ENCODE measurements at places on chromosomes 12 and 14. TPM values are rescaled to one million over a fixed set of nuclear protein-coding genes. Genes with fewer than 3 reads are reported as not detected.

IRAK3 gene
- total RNA-seq: 2.4 TPM

RNF212B gene
- not detected for total RNA-seq

VRTN gene
- total RNA-seq: not detected

DNA sequence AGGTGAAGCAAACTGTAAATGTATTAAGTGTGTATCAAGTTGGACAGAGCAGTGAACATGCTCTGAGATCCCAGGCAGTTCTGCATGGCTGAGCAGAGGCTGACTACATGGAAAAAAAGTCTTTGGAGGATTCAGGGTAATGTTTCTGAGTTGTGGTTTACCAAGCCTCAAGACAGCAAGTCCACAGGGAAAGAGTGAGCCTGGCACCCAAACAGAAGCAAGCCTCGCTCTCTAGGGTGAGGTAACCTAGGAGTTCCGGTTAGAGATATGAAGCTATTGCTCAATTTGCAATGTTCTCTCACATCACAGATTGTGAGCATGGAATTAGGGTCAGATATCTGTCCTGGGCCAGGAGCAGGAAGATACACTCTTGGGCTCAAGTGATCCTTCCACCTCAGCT, 158.6 kb downstream of the MON2 start:
- no peak for DNase-seq

- no peak for DNase-seq
These were observed 672.5 kb upstream of the TMEM132C start for GRCh38 chr12:127594351-127594970.

DNA sequence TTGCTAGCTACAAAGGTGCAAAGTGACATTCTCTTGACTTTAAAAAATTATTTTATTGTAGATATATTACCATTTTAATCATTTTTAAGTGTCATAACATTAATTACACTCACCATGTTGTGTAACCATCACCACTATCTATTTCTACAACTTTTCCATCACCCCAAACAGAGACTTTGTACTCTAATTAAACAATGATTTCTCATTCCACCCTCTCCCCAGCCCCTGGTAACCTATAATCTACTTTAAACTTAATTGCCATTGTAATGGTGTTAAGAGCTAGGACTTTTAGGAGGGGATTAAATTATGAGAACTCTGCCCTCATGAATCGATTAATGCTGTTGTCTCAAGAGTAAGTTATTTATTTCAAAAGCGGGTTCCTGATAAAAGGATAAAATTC, 352.9 kb upstream of the SEL1L start:
- no peak for DNase-seq

- DNase-seq: no peak
These were observed 1044.8 kb downstream of the FLRT2 start for GRCh38 chr14:86574778-86575129.

- no peak for DNase-seq
These were observed 245.5 kb upstream of the NOS1 start for GRCh38 chr12:117606945-117607344.

DNA sequence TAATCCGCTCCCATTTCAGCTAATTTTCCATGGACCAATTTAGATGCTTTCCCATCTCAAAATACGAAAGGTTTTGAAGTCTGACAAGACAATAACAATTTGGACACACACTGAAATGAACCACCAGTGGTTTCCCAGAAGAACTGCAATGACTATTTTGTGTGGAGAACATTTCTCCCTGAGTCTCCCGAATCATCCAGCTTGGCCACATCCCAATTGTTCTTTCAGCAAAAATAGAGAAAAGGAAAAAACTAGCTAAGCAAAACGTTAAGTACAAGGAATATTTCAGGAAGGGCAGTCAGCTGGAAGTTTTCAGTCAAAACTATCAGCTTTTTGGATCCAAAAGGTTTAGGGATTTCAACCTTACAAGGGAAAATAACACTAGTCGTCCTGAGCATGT, 390.6 kb downstream of the KCNH5 start:
- DNase-seq: no peak

DNA sequence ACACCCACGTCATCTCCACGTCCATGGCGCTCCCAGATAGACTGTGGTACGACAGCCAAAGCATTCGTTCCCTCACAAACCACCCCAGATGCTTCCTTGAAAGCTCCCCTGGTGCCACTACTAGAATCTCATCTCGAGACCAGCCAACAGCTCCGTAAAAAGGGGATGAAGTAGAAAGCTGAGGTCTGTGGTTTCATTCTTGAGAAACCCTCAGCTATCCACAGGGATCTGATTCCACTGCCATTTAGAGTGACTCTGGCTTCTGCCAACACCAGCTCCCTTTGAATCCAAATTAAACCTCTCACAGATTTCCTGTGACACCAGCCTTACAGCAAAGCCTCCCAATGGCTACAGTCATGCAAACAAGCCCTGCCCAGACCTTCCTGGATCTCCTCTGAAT, 18.5 kb upstream of the FOXN3 start:
- DNase-seq: no peak

DNA sequence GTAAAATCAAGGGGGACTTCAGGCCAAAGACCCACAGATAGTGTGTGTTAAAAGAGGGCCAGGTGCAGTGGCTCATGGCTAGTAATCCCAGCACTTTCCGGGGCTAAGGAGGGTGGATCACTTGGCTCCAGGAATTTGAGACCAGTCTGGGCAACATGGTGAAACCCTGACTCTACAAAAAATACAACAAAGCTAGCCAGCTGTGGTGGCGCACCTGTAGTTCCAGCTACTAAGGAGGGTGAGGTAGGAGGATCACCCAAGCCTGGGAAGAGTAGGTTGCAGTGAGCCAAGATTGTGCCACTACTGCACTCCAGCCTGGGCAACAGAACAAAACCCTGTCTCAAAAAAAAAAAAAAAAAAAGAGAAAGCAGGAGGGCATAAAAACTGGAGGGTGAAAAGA, 8.5 kb downstream of the VCPKMT start:
- no peak for DNase-seq

GRCh38 chr14:32382704-32383103, 53.6 kb downstream of the AKAP6 start:
- no peak for DNase-seq

GRCh38 chr12:131755305-131756113, 44.6 kb downstream of the SFSWAP start:
- no peak for DNase-seq

DNA sequence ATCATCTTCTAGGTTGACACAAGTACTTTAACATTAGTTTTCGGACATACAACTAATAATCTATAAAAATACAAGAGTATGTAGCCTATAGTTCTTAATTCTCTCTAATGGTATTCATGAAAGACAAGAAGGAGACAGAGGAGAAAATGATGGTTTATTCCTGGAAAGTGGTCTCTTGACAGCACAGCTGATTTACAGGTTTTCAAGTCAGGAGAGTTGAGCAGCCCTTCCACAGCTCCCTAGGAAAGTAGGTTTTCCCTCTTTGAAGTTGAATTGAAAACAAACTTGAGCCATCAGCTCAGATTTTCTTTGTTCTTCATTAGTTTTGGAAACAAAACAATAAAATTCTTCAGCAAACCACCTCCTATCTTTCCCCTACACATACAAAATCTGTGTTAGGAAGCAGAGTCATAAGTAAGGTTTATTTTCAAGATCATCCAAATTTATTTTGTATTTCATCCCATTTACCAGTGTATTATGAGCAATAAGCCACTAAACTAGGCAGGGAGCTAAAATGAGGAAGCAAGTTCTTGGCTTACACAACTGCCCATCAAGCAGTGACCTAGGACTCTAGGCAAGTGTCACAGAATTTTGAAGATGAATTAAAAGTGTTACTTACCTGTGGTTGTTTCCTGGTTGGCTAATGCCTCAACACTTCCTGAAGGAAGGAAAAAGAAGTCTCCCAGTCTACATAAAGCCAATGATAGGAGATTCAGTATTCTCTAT, 357.0 kb downstream of the BCAT1 start:
- DNase-seq: no peak

DNA sequence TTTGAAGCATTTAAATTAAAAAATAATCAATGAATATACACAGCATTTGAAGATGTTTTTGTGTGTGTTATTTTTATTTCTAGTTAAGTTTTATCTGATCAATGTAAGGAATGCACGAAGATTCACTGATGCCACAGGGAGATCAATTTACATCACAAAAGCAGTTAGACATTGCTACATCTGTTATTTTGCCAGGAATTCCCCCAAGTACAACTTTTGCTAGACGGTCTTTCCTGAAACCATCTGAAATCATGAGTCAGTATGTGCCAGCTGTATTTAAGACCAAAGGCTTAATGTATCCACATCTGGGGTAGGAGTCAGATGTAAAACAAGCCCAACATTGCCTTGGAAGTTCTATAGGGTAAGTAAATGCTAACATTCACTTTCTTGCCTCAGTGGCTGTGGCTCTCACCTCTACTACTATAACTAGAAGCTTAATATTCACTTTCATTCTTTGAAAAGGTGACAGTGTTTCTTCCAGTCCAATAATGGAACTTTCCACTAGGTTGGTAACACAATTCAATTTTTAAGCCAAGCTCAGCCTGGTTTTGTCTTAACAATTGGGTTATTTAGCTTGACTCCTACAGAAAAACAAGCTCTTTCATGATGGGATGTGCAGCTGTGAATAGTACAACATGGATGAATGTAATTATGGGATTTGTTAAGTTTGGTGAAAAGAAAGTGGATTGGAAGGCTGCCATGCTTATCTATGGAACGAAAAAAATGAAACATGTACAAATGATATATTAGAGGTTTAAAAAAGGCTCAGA, 385.4 kb upstream of the TMEM132C start:
- no peak for DNase-seq

Measured in Panc1 (cell line).